ENCODE measurements at places on chromosomes 4 and X.

- H3K36me3 ChIP-seq: peaks cover 2% of the 10 kb centered on the region
- DNase-seq: no peak
- no peak overlapping the region for H3K27ac ChIP-seq
- H3K27me3 ChIP-seq: no peaks in the 10 kb centered on the region
- H3K4me3 ChIP-seq: no peak overlapping the region
These were observed 176.0 kb downstream of the MAML3 start for GRCh38 chr4:139977838-139978609.

- no peak overlapping the region for H3K4me3 ChIP-seq
- no peaks in the 10 kb centered on the region for H3K27me3 ChIP-seq
- H3K4me1 ChIP-seq: peaks cover 17% of the 10 kb centered on the region
- no peaks in the 10 kb centered on the region for H3K36me3 ChIP-seq
- no peak overlapping the region for H3K27ac ChIP-seq
These were observed 29.8 kb upstream of the TEX13C start for GRCh38 chrX:125289920-125290319.

DNA sequence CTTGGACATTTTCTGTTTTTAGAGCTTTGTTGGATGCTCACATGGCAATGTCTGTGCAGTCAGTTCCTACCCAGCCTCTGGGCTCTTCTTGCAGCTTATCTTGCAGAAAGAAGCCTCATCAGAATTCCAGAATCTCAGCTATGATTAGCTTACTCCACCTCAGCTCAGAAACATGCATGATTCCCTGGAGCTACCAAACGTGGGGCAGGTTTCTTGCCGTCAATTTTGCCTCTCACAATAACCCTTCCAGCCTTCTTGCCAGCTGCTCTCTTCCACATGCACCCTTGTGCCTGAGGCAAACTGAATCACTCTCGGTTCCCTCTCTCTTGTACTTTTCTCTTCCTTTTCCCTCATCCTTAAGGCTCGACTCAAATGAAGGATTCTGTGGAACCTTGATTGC, 141.4 kb downstream of the PTTG2 start:
- H3K4me3 ChIP-seq: no peak overlapping the region
- H3K4me1 ChIP-seq: no peaks in the 10 kb centered on the region
- H3K27me3 ChIP-seq: no peaks in the 10 kb centered on the region
- no peak overlapping the region for H3K27ac ChIP-seq

DNA sequence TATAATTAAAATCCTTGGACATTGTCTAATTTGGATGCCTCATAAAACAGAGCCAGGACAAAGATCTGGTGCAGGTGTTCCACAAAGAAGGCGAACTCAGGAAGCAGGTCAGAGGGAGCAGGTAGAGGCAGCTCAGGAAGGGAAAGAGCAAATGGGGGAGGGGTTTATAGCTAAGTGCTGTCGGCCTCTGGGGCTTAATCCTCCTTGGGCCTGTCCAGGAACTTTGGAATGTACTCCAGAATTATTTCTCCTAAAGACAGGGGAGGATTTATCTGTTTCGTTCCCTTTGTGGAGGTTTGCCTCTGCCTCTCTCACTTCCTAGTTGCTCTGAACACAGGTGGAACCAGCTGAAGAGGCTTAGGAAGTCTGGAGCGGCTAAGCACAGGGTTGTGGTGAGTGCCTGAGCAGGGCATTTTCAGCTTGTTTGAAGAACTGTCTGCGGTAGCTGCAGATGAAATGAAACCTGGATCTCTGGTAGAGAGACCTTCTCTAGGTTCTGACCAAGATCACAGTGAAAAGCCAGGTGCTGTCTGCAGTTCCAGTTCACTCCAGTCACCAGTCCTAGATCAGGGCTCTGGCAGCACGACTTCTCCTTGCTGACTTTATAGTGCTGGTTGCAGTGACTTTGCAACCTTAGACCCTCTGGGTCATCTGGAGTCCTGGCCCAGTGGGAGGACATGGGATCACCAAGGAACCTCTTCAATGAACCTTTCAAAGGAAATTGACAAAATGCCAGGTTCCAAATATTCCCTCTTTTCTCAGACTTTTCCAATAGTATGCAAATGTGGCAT, 519.2 kb downstream of the PCDH10 start:
- H3K4me3 ChIP-seq: no peak overlapping the region
- DNase-seq: no peak

DNA sequence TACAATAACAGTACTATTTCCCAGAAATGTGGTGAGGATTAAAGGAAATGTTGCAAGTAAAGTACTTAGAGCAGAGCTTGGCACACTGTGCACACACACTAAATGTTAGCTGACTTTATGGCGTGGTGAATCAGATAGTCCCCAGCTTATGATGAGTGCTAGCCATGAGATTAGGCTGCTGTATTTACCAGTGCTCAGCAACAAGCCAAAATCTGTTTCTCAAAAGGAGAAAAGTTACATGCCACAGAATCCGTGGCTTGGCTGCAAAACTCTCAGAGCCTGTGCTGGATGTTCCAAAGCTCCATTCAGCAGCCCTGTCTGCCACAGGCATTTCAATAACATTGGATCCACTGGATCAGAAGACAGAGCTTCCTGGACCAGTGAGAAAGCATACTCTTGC, 12.8 kb upstream of the STBD1 start:
- H3K4me3 ChIP-seq: no peak overlapping the region
- peaks cover 3% of the 10 kb centered on the region for H3K27me3 ChIP-seq
- peaks cover 14% of the 10 kb centered on the region for H3K36me3 ChIP-seq
- H3K4me1 ChIP-seq: no peaks in the 10 kb centered on the region

DNA sequence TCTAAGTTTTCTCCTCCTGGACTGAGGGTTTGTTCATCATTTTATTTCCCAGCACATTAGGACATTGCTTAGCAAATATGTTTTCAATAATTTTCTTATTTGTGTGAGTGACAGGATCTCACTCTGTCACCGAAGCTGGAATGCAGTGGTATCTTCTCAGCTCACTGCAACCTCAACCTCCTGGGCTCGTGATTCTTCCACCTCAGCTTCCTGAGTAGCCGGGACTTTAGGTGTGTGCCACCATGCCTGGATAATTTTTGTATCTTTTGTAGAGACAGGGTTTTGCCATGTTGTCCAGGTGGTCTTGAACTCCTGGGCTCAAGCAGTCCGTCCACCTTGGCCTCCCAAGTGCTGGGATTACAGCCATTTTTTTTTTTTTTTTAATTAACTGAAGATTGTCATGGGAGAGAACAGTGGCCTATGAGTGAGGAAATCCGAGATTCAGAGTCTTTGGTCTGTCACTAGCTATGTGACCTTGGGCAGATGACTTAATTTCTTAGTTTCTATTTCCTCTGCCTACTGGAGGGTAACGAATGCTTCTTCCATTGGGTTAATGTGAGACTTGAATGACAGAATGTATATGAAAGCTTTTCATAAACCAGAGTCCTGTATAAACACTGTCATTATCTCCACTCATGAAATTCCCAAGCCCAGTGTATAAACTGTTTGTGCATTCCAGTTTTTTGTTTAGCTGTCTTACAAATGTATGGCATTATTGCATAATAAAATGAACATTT, 23.9 kb downstream of the MOB1B start:
- H3K27ac ChIP-seq: peak overlapping the region; percentile 22
- no peaks in the 10 kb centered on the region for H3K27me3 ChIP-seq

DNA sequence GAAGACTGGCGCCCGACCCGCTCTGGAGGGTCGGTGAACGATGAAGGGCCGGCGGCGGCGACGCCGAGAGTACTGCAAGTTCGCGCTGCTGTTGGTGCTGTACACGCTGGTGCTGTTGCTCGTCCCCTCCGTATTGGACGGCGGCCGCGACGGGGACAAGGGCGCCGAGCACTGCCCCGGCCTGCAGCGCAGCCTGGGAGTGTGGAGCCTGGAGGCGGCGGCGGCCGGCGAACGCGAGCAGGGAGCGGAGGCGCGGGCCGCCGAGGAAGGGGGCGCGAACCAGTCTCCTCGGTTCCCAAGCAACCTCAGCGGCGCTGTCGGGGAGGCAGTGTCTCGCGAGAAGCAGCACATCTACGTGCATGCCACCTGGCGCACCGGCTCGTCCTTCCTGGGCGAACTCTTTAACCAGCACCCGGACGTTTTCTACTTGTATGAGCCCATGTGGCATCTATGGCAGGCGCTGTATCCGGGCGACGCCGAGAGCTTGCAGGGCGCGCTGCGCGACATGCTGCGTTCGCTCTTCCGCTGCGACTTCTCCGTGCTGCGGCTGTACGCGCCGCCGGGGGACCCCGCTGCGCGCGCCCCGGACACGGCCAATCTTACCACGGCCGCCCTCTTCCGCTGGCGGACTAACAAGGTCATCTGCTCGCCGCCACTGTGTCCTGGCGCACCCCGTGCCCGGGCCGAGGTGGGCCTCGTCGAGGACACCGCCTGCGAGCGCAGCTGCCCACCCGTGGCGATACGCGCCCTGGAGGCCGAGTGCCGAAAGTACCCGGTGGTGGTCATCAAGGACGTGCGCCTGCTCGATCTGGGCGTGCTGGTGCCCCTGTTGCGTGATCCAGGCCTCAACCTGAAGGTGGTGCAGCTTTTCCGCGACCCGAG, 568 bp downstream of the CHST7 start:
- peaks cover 2% of the 10 kb centered on the region for H3K36me3 ChIP-seq
- no peak overlapping the region for H3K27ac ChIP-seq
- peaks cover 48% of the 10 kb centered on the region for H3K4me1 ChIP-seq
- H3K27me3 ChIP-seq: peaks cover 8% of the 10 kb centered on the region

GRCh38 chr4:182799515-182800215, 117.5 kb downstream of the DCTD start:
- H3K4me3 ChIP-seq: no peak overlapping the region
- H3K36me3 ChIP-seq: no peaks in the 10 kb centered on the region
- peaks cover 5% of the 10 kb centered on the region for H3K27me3 ChIP-seq
- DNase-seq: no peak
- no peak overlapping the region for H3K27ac ChIP-seq

GRCh38 chr4:73944061-73944875, 37.6 kb downstream of the PF4 start:
- H3K27me3 ChIP-seq: peaks cover 34% of the 10 kb centered on the region
- no peaks in the 10 kb centered on the region for H3K36me3 ChIP-seq
- no peak for DNase-seq
- H3K4me1 ChIP-seq: no peaks in the 10 kb centered on the region

DNA sequence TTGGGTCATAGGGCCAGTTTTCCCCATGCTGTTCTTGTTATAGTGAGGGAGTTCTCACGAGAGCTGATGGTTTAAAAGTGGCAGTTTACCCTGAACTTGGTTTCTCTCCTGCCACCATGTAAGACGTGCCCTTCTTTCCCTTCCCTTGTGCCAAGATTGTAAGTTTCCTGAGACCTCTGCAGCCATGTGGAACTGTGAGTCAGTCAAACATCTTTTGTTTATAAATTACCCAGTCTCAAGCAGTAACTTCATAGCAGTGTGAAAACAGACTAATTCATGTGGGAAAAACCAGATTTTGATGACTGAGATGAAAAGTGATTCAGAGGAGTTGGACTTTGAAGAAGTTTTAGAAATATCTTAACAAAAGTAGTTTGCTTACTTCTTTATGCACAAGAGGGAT, 101.4 kb downstream of the ARHGAP10 start:
- H3K27me3 ChIP-seq: no peaks in the 10 kb centered on the region
- DNase-seq: no peak
- H3K27ac ChIP-seq: no peak overlapping the region
- H3K4me1 ChIP-seq: peaks cover 21% of the 10 kb centered on the region
